ENCODE measurements at places on chromosomes 1 and 21.

DNA sequence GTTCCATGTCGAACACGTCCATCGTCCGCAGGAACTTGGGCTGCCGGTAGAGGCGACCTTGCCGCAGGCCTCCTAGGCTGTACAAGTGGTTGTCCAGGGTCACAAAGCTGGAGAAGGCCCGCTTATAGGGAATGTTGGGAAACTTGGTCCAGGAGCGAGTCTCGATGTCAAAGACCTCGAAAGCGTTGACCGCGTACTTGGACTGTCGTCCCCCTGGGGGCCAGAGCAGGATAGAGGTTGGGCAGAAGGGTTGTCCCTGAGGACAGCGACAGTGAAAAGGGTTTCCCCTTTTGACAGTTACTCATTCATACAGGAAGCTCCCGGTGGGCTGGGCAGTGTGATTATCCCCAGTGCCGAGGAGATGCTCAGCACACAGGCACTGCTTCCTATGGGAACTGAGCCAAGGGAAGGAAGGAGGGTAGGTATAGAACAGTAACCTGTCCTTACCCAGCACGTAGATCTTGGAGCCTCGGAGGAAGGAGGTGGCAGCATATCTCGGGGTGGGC, 17.5 kb downstream of the KLHDC8A start:
- no peak for DNase-seq

DNA sequence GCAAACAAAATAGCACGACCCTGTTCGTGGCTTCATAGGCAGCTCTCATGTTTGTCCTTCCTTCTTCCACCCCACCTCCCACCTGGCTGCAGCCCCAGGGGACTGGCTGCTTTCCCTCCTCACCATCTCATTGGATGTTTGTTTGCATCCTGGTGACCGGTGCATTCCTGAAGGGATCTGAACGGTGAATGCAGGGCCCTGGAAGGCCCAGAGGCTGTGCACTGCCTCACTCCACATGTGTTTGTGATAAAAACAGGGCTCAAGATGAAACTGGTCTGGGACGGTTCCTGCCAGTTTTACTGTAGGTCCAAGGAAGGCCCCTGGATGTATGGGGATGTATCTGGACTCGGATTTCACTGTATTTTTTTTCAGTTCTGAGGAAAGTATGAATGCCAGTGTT, 42.8 kb downstream of the CNN3 start:
- DNase-seq: no peak

DNA sequence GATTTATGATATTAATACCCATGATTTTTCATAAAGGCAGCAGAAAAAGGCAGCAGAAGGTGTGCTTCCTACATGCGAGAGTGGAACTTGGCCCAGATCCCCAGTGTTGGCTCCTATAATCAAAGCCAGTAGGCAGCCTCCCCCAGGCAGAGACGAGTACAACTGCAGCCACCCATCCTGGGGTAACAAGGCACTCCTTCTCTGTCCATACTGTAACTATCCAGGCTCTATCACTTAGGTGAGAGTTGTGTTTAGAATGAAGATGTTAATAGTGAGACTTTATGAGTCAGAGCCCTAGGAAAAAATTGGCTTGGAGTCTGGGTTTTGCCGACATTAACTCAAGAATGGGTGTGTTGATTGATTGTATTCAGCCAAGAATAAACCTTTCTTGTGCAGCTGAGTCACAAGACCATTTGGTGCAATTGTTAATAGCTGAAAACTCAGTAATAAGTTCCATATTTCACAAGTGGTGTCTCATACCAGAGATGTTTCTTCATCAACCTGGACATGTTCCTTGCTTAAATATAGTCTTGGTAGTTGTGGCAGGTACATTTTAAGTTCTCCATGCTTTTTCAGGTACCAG, 322.3 kb downstream of the DUSP10 start:
- DNase-seq: no peak

GRCh38 chr1:89081005-89081404, 16.0 kb upstream of the GBP1 start:
- DNase-seq: no peak

- peak; percentile 72 for DNase-seq
Observed at GRCh38 chr1:116956378-116956777, 45.2 kb upstream of the CD101 start.

GRCh38 chr1:82401116-82401515, 600.4 kb downstream of the ADGRL2 start:
- no peak for DNase-seq

GRCh38 chr1:53902235-53903138, 8.5 kb downstream of the DIO1 start:
- no peak for DNase-seq

DNA sequence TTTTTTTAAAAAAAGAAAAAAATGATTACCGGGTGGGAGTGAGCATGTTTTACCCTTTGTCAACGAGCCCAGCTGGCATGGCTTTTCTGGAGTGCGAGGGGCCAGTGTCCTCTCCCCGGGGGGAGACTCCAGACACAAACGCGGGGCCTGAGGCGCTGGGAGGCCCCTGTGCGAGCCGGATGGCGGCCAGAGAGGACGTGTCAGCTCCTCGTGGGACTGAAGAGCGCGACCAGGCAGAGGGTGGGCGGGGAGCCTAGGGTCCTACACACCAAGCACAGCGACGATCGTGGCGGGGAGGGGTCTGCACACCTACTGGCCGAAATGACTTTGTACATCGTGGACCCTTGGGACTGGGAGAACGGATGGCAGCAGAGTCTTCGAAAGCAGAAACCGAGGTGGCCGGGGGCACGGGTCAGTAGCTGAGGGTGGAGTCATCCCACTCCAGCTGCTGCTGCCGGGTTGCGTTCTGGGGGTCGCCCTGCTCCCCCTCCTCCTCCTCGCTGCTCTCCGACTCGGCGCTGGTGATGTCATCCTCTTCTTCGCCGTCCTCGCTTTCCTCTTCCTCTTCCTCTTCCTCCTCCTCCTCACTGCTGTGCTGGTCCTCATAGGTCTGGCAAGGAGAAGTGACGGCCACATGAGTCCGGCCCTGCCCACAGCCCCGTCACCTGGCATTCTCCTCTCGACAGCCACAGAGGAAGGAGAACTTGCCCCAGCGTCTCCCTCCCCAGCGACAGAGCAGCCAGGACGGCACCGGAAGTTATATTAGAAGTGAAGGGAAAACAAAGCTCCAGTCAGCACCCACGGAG, 78.8 kb downstream of the PIK3CD start:
- DNase-seq: no peak

DNA sequence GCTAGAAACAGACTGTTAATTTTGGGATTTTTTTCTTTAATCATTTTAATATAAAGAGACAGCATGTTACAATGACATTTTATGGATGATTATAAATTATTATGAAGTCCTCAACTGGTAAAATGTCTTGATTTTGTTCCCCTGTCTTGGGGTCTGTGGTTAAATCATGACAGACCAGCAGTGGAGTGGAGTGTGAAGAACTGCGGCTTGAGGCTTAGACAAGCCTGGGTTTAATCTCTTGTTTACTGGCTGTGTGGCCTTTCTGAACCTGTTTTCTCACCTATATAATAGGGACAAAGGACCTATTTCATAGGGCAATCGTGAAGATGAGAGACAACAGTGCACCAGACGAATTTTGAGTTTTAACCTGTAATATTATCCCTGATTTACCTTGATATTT, 1.8 kb upstream of the UMODL1 start:
- no peak for DNase-seq

- DNase-seq: no peak
Observed at GRCh38 chr1:75765697-75766355, 20.2 kb upstream of the RABGGTB start.

DNA sequence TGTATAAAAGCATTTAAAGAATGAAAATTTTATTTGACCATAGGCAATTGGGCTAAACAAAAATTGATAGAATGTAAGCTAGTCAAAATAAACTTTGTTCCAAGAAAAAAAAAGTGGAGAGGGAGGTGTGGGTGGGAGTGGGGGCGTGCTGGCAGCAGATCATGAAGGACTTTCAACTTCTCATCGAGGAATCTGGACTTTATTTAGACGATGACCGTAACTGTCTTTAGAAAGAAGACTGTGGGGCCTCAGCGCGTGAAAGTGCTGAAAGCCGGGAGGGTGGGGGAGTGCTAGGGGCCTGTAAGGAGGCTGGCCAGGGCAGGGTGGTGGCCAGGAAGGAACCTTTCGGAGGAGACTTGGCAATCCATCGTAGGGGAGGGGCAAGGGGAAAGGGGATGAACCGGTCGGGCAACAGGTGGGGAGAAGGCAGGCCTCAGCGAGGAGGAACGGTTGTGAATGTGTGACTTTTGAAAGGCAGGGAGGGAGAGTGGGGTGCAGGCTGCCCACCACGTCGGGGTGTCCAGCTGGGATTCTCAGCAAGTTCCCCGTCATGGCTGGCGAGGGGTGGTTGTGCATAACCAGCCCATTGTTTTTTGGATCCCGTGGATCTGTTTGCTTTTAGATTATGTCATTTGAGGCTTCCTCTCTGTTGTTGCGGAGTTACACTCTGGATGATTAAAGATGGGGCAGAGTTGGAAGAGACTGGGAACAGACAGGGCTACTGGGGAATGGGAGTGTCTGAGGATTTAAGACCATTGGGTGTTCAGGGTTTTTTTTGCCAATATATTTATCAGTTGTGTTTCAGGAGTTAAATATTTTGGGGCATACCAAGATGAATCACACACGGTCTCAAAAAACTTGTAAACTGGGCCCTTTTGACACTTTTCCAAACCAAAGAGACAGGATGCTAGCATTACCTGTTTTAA, 35.5 kb downstream of the HUNK start:
- no peak for DNase-seq

- no peak for DNase-seq
Observed at GRCh38 chr1:25716320-25716719, 83.7 kb upstream of the SELENON start.

GRCh38 chr1:168972887-168973286, 133.6 kb upstream of the ATP1B1 start:
- DNase-seq: no peak

Measured in NCI-H1105 treated with DMSO at 0.1 percent for 48 hours (cell line).